Breast epithelium (tissue), 4 donors: ENCODE measurements at places on chromosomes 5 and 9. TPM values are rescaled to one million over a fixed set of nuclear protein-coding genes. Genes with fewer than 3 reads are reported as not detected.

SLC6A19 gene
- total RNA-seq = not detected

IL7R gene
- 10.1 TPM for total RNA-seq

MYOZ3 gene
- 0.15 TPM for total RNA-seq

WWC1 gene
- total RNA-seq = 59.6 TPM

ERAP2 gene
- 12.8 TPM for total RNA-seq

HAVCR2 gene
- total RNA-seq = 13.3 TPM

IFNA2 gene
- not detected for total RNA-seq

C8G gene
- not detected for total RNA-seq

CTNND2 gene
- total RNA-seq = 3.3 TPM

LCN10 gene
- total RNA-seq = 0.73 TPM

SLC25A25 gene
- 43.9 TPM for total RNA-seq

PHAX gene
- total RNA-seq = 58.7 TPM

FOXI1 gene
- total RNA-seq = not detected

PCDHGA5 gene
- 8.8 TPM for total RNA-seq

PRKAA1 gene
- 112 TPM for total RNA-seq

HAVCR1 gene
- total RNA-seq = not detected

CTXN3 gene
- not detected for total RNA-seq

LCN15 gene
- not detected for total RNA-seq

CER1 gene
- total RNA-seq = not detected

- no peak for DNase-seq
These were observed 184.7 kb downstream of the MAPKAP1 start for GRCh38 chr9:125522328-125522725.

GRCh38 chr5:59261969-59262368 is 631.6 kb downstream of the PDE4D start:
- no peak for DNase-seq

DNA sequence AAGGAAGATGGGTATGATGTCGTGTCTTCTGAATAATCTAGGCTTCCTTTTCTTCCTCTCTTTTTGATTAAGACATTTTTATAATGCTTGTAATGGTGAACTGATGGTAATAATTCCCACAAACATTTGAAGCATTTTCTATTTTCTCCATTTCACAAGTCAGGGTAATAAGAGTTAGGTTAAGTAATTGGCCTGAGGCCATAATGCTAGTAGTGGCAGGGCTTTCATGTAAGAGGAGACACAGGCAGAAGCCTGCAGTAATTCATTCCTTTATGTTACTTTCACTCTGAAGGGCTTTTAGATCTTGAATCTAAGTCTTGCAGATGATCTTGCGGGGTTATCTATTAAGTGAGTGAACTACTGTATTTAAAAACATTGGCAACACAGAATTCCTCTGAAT is 374.9 kb downstream of the MAT2B start:
- DNase-seq = no peak

GRCh38 chr5:134177369-134178095 is 782 bp upstream of the SKP1 start:
- no peak for DNase-seq

DNA sequence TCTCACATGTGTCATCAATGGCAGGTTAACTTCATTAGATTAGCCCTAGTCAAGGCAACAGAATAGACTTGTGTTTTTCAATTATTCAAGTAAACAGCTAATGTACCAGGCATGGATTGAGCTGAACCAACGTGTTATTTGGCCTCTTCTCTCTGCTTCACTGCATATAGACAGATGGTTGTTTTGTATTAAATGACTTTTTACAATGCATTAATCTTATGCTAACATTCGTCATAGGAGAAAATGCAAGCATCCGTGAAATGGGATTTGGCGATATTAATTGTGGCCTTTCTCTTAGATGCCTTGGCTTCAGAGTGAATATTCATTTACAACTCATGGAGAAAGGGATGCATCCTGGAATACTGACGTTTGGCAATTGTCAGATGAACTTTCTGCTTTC is 208.0 kb downstream of the KCTD16 start:
- DNase-seq = no peak

DNA sequence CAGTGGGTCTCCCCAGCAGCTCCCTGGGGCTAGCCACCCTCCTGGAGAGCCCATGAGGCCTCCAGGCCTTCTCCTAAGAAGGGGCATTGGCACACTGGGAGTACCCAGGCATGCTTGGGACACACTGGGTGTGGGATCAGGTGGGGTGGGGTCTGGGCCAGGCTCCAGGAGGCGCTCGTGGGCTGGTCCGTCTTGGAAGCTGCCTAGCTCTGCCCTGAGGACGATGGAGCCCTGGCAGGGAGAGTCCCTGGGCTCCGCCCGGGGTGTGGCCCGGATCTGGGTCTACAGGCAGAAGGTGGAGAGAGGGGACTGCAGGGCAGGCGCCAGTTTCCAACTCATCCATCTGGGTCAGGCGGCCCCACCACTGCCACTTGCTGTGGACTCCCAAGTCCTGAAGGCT is 2.4 kb downstream of the PRRX2 start:
- DNase-seq = no peak

DNA sequence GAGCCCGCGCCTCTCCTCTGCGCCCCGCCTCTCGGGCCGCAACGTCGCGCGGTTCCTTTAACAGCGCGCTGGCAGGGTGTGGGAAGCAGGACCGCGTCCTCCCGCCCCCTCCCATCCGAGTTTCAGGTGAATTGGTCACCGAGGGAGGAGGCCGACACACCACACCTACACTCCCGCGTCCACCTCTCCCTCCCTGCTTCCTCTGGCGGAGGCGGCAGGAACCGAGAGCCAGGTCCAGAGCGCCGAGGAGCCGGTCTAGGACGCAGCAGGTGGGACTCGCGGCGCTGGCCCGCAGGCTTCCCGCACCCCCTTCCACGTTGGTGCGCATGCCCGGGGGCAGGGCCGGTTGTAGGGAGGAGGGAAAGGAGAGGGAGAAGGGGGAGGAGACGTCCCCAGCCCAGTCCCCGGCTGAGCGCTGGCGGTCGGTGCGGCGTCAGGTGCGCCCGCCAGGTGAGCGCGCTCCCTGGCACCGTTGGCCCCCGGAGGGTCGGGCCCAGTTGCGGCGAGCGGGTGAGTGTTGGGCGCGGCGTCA is at the start of gene OCLN:
OCLN (plus strand) TSS at position 400 of the 532 bp plus-strand sequence. CDS start 11,455 bp downstream, outside the sequence.
- DNase-seq = peak; percentile 82

DNA sequence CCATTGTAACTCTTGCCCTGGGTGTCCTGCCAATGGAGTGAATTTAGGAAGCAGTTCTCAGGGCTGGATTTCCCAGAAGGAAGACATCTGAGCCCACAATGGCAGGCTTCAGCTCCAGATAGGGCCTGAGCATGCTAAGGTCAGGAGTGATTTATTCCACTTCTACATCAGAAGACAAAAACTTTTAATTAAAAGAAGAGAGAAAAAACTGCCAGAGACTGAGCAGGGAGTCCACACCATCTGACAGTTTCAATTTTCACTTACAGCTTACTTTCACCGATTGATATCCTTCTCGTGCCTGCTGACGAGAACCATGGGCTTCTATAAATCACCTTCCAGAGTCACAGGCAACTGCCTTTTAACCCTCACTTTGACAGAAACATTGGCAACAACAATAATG is 228.3 kb upstream of the BRINP1 start:
- DNase-seq = no peak

GRCh38 chr9:89564346-89564878 is 40.4 kb upstream of the GADD45G start:
- no peak for DNase-seq

DNA sequence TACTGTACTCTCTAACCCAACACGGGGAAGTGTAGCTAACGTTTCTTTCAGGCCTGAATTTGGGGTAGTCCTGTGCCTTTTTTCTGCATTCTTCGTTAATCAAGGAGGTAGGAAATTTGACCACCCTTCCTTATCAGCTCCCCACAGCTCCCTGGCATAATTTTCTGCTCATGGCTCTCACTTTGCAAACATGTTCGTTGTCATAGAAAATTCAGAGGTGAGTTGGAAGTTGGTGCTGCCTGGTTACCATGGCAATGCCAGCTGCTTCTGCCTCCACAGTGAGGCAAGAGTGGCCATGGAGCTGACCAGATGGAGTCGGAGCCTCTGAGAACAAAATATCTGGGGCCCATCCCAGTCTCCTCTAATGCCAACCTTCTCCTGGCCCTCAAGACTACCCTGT is 116.6 kb upstream of the BOD1 start:
- no peak for DNase-seq

DNA sequence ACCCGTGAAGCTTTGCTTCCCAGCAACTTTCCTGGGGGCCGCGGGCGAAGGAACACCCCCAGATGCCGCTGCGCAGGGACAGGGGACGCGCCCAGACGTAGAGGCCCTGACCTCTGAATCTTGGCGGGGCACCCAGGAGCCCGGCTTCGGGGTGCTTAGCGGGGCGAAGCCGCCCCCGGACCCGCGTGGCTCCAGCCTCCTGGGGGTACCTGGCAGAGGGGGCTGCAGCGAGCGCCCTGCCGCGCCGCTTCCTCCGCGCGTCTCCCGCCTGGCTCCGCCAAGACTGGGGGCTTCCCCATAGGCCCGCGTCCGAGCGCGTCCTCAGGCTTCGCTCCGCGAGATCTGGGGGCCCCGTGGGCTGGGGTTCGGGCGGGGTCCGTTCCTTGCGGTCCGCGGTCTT is 23.0 kb upstream of the ZNF782 start:
- no peak for DNase-seq

DNA sequence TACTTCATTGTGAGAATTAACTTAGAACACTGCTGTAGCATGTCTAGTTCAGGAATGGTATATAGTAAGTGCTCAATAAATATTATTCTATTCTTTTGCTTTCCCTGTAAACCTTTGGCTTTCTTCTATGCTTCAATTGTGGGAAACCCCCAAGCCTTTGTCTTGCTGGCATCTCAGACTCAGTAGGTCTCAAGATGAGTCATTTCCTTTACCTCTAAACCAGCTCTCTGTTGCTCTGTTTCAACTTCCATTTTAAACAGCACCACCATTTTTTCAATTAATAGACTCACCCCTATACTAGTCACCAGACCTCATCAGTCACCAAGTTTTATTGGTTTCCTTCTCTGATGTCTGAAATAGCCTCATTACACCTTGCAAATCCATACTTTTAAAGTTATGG is 43.5 kb downstream of the DMAC1 start:
- DNase-seq = no peak

GRCh38 chr9:93119953-93120845 is 13.9 kb downstream of the NINJ1 start:
- peak; percentile 94 for DNase-seq

- DNase-seq = no peak
These were observed 6.3 kb downstream of the FNIP1 start for GRCh38 chr5:131790550-131790949.

DNA sequence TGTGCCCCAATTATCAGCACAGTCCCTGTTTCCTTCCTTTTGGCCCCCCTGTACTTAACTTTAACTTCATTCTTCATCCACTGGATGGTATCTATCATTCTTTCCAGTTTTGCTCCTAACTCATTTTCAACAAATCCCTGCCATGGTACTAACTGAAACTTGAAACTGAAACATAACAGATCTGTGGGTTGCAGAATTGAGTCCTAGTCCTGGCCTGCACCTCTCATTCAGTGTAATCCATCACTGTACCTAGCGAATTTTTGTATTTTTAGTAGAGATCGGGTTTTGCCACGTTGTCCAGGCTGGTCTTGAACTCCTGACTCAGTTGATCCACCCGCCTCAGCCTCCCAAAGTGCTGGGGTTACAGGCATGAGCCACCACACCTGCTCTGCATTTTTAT is 15.3 kb upstream of the PIK3R1 start:
- no peak for DNase-seq

GRCh38 chr9:129879103-129879699 is 43.9 kb downstream of the USP20 start:
- no peak for DNase-seq

- DNase-seq = no peak
These were observed 65.8 kb upstream of the DAPK1 start for GRCh38 chr9:87431837-87432236.

DNA sequence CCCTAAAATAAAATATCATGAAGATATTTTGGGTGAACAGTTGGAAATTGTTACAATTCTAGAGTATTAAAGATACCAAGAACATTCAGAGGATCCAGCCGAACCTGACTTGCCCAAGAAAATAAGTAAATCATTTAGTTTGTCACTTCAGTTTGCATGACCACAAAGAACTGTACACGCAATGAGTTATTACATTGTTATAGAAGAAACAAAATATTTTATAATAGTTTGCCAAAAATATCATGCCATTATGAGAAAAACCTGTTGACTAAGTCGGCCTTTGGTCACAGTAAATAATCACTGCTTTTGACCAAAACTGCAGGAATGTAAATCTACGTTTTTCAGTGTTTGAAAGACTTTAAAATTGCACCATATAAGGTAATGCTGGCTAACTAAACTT is 27.9 kb downstream of the TRIO start:
- DNase-seq = no peak

DNA sequence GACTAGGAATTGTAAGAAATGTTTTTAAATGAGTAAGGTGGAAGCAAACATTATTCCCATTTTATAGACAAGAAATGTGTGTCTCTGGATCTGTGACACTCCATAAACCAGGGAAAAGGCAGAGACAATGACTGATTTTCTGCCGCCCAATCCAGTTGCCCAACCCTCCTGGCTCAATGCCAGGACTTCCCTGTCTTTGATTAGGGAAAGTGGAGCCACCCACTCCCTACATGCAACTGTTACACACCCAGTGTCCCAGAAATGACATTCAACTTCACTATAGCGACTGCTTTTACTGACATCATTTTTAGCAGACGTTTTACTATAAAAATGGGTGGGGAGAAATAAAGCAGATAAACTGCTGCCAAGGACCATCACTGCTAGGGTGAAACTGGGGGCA is 79.7 kb downstream of the THBS4 start:
- no peak for DNase-seq

DNA sequence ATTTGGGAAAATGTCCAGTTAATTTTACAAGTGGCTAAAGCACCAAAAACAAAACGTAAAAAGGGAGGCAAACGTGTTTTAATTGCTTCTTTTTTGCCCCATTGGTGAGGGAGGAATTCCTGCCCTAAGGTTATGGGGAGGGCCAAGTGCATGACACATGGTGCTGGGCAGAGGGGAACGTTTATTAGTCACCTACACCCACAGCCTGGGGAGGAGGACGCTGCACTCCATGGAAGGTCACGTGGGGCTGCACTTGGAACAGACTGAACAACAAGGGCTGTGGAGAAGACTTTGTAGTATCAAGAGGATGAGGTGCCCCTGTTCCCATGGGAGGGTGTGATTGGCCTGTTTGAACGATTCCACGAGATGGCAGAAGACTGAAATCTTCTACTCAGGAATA is 13.7 kb upstream of the ADAMTS16 start:
- no peak for DNase-seq

- no peak for DNase-seq
These were observed 7.3 kb upstream of the S1PR3 start for GRCh38 chr9:88983865-88984542.

- DNase-seq = no peak
These were observed 20.0 kb upstream of the MLANA start for GRCh38 chr9:5870691-5871090.

DNA sequence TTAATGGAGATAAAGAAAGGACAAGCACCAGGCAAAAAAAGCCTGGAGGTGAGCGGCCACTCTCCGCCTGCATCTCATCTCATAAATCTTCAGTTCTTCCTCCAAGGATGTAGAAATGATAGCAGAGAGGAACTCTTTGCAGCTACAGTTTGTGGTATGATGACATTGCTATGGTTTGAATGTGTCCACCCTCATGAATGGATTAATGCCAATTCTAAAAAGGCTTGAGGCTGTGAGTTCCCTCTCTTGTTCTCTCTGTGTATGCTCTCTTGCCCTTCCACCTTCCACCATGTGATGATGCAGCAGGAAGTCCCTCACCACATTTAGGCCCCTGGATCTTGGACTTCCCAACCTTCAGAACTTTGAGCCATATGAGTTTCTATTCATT is 126.4 kb downstream of the SPOCK1 start:
- DNase-seq = no peak

GRCh38 chr5:34866989-34867471 is 28.1 kb downstream of the TTC23L start:
- DNase-seq = no peak
